ENCODE measurements at places on chromosomes 3 and 15.

DNA sequence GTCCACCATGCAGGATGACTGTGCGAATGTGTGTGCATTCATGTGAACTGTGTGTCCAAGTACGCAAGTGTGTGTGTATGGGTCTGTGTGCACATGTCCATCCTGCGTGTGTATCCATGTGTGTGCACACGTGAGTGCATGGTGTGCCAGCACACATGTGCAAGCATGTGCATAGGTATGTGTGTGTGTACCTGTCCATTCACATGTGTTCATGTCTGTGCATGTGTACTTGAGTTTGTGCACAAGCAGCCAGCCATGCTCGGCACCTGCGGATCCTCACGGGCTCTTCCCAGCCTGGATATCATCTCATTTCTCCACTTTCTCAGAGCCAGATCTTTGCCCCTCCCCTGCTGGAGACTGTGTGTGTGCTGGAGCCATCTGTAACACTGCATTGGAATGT is 18.7 kb upstream of the PLXNA1 start:
- no peak for DNase-seq

DNA sequence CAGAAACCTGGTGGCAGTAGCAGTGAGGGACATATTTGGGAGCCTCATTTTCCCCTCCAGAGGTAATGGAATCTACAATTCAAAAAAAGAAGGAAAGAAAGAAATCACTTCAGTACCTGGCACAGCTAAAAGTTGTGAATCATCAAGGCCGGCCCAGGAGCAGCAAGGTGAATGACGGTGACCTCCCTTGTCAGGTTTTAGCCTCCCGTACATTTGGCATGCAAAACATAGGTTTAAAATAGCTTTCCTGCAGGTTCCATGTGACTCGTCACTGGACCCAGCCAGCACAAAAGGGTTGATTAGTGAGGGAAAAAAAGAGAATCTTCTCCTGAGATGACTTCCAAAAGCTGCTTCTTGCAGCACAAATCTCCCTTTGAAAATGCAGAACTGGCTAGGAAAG is 394.2 kb downstream of the LSAMP start:
- no peak for DNase-seq

DNA sequence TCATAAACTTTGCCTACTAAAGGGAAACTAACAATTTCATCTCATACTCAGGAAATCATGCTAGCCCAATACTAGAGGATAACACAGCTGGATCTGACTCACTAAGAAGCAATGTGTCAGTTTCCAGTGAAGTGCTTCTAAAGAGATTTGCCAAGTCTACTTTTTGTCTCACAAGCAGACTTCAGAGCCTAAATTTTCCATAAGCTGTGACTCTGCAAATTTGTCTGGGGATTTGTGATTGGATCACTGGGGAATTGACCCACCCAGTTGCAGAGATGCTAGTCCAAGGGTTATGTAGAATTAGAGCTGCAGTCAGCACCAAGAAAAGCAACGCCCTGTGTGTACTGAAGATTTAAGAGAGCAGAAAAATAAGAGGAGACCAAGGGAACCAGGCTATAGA is 647.1 kb downstream of the NTRK3 start:
- DNase-seq = no peak

DNA sequence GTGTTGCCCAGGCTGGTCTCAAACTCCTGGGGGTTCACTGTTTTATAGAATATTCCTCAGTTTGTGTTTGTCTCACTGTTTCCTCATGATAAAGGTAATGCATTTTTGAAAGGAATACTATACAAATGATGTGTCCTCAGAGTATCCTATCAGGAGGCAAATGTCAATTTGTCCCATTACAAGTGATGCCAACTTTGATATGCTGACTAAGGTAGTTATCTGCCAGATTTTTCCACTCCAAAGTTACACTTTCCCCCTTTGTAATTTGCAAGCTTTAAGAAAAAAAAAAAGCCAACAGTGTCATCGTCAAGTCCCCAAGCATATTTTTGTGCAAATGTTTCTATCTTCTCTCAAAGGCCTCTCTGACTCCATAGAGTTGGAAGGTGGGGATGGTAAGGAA is 9.0 kb downstream of the EIF5A2 start:
- no peak for DNase-seq

- no peak for DNase-seq
Measured at GRCh38 chr3:127899200-127899599, 15.8 kb upstream of the KBTBD12 start.

All from left lung (tissue), 14 donors.